ENCODE measurements at places on chromosomes 12 and 14. TPM values are rescaled to one million over a fixed set of nuclear protein-coding genes. Genes with fewer than 3 reads are reported as not detected.

ANG gene
- 22.1 TPM for total RNA-seq

GPX2 gene
- total RNA-seq = not detected

DNA sequence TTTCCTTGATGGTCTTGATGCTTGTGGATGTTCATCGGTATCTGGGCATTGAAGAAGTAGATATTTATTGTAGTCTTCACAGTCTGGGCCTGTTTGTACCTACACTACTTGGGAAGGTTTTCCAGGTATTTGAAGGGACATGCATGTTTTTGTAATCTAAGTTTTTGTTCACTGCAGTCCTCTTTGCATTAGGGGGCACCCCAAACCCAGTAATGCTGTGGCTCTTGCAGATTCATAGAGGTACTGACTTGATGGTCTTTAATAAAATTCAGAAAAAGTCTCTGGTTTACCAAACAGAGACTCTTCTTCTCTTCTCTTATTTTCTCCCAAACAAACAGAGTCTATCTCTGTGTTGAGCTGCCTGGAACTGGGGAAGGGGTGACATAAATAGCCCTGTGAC lies 150.9 kb upstream of the SLC16A7 start:
- no peaks in the 10 kb centered on the region for H3K36me3 ChIP-seq
- H3K27ac ChIP-seq = no peak overlapping the region
- H3K4me1 ChIP-seq = no peaks in the 10 kb centered on the region
- H3K27me3 ChIP-seq = no peaks in the 10 kb centered on the region
- no peak overlapping the region for H3K4me3 ChIP-seq
- DNase-seq = no peak

- no peak for DNase-seq
- no peak overlapping the region for H3K4me3 ChIP-seq
- H3K4me1 ChIP-seq = no peaks in the 10 kb centered on the region
- H3K27ac ChIP-seq = no peak overlapping the region
Observed at GRCh38 chr12:85740186-85740585, 96.0 kb downstream of the RASSF9 start.

- no peaks in the 10 kb centered on the region for H3K36me3 ChIP-seq
- no peak overlapping the region for H3K27ac ChIP-seq
- no peaks in the 10 kb centered on the region for H3K27me3 ChIP-seq
- H3K4me1 ChIP-seq = no peaks in the 10 kb centered on the region
- DNase-seq = no peak
Observed at GRCh38 chr12:120403869-120404268, 34.0 kb upstream of the COX6A1 start.

DNA sequence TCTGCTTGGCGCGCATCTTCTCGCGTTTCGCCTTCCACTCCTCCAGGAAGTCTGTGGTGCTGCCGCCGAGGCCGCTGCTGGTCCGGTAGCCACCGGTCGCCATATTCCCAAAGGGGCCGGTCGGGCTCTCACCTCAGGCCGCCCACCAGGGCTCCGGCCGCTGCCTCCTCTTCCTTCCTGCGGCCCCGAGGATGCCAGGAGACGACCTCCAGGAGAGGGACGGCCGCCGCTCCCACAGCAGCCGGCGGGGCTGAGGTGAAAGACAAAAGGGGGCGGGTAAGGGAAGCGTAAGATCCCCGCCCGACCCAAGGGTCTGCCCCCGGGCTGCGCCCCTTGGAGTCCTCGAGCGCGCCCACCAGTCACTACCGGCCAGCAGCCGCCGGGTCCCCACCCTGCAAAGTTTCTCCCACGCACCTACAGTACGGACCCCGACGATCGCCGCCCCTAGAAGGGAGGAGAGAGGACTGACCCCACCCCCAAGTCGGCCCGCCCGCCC lies 574 bp downstream of the PAWR start:
- H3K36me3 ChIP-seq = no peaks in the 10 kb centered on the region
- peak; percentile 58 for DNase-seq
- peak overlapping the region; percentile 32 for H3K27ac ChIP-seq
- peaks cover 4% of the 10 kb centered on the region for H3K4me1 ChIP-seq

DNA sequence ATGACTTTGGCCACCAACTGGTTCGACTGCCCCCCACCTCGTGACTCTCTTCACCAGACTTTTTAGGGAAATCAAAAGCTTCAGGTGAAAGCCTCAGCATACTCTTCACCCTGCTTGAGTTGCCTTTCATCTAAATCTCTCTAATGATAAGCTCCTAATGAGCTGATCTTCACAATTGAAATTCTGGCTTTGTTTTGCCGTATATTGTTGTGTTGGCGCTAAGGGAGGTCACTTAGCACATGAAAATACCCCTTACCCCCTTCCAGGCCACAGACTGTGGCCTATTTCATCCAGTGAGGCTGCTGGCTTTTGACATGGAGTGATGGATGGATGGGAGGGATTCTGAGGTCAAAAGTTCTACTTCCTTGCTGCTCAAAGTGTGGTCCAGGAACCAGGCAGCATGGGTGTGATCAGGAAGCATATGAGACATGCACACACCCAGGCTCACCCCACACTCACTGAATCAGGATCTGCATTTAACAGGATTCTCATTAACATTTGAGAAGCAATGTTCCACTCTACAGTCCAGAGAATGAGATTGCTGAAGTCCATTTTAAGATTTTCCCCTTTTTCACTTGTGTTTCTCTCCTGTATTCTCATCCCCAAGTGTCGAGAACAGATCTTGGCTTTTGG lies 131.4 kb downstream of the DACT1 start:
- no peak for DNase-seq
- no peaks in the 10 kb centered on the region for H3K4me1 ChIP-seq
- no peaks in the 10 kb centered on the region for H3K27me3 ChIP-seq
- no peak overlapping the region for H3K27ac ChIP-seq
- no peaks in the 10 kb centered on the region for H3K36me3 ChIP-seq
- no peak overlapping the region for H3K4me3 ChIP-seq

DNA sequence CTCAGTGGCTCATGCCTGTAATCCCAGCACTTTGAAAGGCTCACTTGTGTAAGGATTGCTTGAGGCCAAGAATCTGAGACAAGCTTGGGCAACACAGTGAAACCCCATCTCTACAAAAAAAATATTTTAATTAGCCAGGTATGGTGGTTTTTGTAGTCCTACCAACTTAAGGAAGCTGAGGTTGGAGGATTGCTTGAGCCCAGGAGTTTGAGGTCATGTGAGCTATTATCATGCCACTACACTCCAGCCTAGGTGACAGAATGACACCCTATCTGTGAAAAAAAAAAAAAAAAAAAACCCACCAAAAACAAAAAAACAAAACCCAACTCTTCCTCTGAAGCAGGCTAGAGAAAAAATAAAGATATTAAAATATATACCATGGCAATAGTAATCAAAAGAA lies 41.2 kb downstream of the TMEM116 start:
- no peaks in the 10 kb centered on the region for H3K4me1 ChIP-seq
- no peak overlapping the region for H3K4me3 ChIP-seq
- H3K27ac ChIP-seq = no peak overlapping the region
- H3K36me3 ChIP-seq = no peaks in the 10 kb centered on the region
- no peak for DNase-seq
- no peaks in the 10 kb centered on the region for H3K27me3 ChIP-seq

- H3K27me3 ChIP-seq = no peaks in the 10 kb centered on the region
- no peak for DNase-seq
- H3K4me1 ChIP-seq = no peaks in the 10 kb centered on the region
- no peak overlapping the region for H3K27ac ChIP-seq
- H3K4me3 ChIP-seq = no peak overlapping the region
- no peaks in the 10 kb centered on the region for H3K36me3 ChIP-seq
Observed at GRCh38 chr14:53990978-53991377, 34.4 kb upstream of the BMP4 start.

All from aorta (tissue), 5 donors.